ENCODE measurements at places on chromosomes 2 and 18.

DNA sequence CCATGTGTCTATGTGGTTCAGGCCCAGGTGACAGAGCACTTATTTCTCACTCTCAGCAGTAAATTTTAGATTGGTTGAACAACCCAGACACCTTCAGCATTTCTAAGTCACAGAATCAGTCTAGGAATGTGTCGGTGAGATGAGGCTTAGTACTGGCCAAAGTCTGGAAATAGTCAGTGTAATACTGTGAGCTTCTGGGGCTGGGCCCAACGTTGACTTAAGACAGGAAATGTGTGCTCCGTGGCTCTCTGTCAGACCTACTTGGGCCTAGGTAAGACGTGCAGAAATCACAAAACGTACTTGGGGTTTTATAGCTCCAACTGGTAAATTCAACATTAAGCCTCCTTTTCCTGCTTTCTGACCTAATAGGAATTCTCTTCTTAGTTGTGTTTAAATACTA, 160.3 kb upstream of the COL3A1 start:
- DNase-seq, result no peak

- no peak for DNase-seq
Measured at GRCh38 chr2:118668431-118669424, 178.7 kb downstream of the EN1 start.

- no peak for DNase-seq
Measured at GRCh38 chr2:1723397-1724042, 20.8 kb downstream of the PXDN start.

DNA sequence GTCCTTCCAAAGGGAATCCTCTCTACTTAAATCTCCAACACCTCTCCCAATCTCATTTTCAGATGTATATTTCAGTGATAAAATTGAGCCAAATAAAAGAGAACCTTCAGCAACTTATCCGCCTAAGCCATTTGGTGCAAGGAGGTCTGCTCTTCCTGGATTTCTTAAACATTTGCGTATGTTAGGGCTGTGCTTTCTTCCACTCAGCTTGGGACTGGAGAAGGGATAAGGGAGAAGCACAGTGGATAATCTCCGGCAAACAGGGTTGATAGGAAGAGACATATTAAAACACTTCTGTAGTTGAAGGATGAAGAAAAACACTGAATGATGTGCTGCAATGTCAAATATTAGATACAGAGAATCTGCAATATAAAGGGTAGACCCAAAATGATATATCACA, 796.2 kb downstream of the KCNJ3 start:
- DNase-seq, result no peak
